ENCODE measurements at places on chromosomes 11 and 22.
A peak's percentile ranks its signal among the peaks of the same experiment; 100 is the strongest.

DNA sequence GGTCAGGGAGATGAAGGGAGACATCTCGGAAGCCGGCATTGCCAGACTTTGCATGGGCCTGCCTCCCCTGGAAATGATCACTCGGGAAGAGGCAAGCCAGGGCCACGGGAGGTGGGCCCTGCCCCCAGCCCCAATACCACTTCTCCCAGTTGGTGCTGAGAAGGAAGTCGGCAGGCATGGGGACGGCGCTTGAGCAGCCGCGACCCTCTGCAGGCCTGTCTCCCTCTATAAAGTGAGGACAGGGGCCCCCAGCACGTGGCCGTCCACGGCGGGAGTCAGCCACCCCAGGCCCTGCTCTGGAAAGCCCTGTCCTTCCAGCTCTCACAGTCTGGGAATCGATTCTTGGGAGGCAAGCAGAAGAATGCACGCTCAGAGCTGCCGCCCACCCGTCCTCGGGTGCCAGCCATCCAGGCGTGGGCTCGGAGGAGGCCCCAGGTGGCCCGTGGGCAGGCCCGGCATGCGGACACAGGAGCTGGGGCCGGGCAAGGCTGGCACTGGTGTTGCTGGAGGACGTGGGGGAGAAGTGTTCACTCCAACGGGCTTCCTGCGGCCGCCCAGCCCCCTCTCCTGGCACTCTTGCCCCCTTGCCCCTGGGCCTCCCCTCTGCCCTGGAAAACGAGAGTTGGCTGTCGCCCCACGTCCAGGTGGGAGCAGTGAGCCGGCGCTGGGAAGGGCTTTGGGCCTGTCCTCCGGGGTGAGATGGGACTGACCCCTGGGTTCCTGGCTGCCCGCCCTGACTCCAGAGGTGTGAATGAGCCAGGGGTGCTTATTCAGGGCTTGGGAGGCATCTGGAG is 77.5 kb downstream of the CACNA1I start:
- no peak for DNase-seq

GRCh38 chr11:133563505-133564025 is 31.3 kb upstream of the OPCML start:
- DNase-seq: no peak

DNA sequence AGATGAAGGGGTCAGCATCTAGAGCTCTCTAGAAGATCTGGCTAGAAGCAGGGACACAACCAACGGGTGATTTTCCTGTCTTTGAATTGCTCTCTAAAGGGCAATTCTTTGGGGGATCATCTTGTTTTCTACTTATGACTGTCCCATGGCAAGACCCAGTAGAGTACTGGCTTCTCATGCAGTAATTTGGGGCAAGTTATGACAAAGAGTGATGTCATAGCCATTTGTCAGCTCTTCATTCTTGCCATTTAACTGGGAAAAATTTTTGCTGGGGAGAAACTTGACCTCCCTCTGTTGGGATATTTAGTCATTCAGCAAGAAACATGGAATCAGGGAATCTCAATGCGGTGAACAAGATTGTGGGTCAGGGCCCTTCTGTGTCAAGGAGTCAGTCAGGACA is 80.4 kb downstream of the SLC1A2 start:
- DNase-seq: no peak

DNA sequence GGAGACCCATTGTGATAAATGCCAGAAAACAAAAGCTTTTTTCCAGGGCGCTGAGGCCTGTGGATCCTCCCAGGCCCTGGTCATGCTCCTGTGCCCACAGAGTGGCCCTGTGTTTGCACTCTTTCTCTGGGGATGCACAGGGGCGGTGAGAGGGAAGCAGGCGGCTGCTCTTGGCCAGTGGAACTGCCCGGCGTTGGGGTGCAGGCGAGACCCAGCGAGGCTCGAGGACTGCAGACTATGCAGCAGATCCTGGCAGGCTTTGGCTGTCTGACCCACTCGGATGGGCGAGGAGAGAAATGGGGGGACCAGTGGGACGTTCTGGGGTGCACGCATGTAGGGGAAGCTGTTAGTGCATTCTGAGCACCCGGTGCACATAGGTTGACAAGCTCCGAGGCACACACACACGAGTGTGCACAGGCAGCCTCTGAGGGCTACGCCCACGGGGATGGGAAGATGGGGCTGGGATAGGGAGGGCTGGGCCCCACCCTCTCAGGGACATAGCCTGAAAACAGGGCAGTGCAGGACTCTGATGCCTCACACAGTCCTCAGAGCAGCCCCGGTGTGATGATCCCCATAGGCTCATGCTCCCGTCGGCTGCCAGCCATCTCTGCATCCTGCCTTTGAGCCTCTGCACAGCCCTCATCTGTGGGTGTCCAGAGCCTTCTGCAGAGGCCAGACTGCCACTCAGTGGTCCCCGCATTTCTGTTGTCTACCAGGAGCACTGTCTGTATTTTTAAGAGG is 1233.5 kb downstream of the BRD1 start:
- DNase-seq: no peak

DNA sequence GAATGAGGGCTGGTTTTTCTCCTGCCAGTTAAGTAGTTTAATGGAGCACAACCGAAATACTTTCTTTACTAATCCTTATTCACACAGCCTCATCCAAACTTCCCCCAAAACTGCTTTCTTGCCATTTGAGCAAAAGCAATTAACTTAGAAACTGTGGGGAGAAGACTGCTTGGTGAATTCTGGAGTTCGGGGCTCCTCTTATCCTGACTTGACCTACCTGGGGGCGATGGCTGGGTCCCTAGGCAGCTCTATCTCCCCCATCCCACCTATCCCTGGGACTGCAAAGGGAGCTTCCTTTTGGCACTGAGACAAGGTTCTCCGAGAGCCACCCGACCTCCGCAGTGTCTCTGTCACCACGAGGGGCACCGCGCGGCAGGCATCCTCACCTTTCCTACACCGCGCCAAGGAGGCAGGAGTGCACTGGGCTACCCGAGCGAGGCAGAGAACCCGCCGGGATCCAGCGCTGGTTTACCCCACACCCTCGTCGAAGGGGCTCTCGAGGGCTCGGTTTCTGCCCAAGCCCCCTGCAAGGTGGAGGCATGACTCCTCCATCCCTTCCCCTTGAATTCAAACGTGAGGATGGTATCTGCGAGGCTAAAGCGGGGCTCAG is 759 bp downstream of the DESI1 start:
- DNase-seq: peak; percentile 54

- no peak for DNase-seq
Measured at GRCh38 chr11:66004186-66004585, 1.9 kb downstream of the BANF1 start.

DNA sequence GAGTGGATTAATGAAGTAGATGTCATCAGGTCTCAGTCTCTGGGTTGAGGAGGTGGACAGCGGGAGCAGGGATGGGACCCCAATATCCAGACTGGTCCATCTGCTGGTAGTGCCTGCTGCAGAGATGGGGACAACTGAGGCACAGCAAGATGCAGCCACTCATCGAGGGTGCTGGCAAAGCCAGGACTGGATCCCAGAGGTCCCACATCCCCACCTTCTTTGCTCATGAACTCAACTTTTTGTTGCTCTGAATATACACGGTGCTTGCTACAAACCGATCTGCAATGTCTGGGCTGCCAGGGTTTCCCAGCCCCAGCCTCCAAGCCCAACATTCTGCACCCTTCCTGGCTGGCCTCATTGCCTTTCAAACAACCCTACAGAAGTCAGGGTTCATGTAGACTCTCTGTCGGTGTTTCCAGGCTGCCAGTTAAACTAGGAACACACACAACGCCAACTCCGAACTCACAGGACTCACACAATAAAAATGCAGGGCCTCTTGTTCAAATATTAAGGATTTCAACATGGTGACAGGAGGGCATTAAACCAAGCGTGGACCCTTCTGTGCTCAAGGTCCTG is 168.2 kb downstream of the MN1 start:
- DNase-seq: no peak

DNA sequence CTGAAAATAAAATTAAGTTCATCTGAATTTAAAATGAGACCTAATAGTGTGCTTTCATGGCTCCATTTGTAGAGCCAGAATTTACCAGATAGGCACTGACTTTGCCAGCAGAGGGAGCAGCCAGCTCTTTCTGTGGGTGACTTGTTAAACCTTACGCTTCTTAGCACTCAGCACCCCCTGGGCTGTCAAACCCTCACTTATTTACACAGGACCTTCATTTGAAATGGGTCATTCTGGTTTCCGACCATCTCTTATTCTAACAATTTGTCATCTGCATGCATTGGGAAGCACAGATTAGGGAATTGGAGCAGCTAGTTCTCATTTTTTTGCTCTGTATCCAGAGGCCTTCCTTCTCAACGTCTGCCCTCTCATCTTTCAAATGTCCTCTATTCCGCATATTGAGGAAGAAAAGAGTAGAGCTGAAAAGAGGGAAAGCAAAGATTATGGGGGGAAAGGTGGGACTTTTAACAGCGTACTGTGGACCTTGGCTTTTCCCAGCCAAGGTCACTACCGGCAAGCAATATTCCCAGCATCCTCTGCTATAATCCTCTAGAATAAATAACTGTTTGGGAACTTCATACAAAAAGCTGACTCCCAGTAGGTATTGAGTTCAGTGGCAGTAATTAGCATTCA is 3.1 kb downstream of the ASRGL1 start:
- peak; percentile 69 for DNase-seq

DNA sequence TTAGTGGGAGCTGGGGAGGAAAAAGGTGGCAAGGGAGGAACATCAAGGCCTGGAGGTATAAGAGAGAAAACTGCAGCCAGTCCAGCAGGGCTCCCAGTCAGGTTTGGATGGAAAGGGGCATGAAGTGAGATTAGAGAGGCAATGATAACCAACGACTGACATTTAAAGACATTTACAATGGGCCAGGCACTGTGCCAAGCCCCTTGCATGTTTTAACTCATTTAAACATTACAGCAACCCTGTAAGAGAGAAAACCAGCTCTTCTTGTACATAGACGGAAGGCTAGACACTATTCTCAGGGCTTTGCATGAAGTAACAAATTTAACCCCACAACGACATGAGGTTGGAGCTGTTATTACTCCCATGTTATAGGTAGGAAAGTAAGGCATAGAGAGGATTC is 32.1 kb upstream of the PAK1 start:
- no peak for DNase-seq

GRCh38 chr22:44304354-44304753 is 8.4 kb downstream of the SHISAL1 start:
- DNase-seq: no peak

- no peak for DNase-seq
Measured at GRCh38 chr11:56910785-56911184, 77.9 kb upstream of the OR5AK2 start.

- peak; percentile 59 for DNase-seq
Measured at GRCh38 chr11:6418557-6419008, 311 bp downstream of the APBB1 start.

GRCh38 chr11:1271002-1271401 is 38.4 kb downstream of the TOLLIP start:
- DNase-seq: no peak

DNA sequence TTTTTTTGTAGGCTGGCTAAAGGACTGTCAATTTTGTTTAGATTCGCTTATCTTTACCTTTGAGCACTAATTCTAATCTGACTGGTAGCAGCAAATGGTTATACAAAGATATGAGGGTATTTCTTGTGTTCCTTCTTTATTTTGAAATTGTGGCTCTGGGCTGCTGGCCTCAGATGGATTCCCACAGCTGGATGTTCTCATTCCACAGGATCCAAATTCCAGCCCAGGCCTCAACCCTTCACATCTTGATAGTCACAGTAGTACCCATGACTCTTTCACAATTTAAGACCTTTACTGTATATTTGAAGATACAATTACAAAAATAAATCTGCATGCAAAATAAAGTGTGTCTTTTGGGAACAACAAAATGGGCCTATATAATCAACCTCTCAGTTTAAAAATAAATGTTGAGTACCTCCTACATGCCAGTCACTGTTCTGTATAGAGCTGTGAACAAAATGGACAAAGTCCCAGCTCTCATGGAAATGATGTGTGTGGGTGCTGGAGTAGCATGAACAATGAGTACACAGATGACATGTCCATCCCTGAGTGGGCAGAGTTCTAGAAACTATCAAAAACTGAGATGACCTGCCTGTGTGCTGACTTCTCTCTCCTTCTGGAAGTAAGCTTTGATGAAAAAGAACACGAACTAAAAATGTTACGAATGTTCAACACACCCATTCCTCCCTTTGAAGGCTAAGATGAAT is 51.7 kb upstream of the FBXO3 start:
- DNase-seq: no peak

DNA sequence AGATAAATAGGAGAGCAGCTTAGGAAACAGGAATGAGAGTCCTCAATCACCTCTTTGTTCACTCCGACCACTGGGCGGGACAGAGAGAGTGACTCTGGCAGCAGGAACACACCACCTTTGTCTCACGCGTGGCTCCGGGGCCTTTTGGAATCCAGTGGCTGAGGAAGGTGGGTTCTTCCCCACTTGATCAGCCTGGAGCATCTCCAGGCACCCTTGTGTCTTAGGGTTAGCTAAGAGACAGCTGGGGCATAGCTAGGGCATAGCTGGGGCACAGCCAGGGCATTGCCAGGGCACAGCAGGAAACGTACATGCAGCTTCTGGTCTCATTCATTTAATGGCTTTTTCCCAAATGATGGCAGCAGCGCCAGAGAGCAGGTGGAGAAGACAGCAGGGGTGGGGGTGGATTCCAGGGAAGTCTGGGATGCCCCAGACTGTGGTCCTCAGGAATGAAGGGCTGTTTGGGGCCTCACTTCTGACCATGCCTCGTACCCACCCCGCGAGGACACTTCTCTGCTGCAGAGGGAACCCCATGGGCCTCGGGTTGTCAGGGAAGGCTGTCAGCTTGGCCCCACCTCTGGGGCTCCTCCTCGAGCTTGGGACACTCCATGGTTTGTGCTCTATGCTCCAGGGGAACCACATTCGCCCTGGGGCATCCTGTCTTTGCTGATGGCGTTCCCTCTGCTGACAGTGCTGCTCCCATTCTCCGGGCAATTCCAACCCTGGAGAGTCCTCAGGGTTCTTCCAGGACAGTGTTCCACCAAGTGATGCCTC is 30.4 kb upstream of the SHANK2 start:
- DNase-seq: no peak

DNA sequence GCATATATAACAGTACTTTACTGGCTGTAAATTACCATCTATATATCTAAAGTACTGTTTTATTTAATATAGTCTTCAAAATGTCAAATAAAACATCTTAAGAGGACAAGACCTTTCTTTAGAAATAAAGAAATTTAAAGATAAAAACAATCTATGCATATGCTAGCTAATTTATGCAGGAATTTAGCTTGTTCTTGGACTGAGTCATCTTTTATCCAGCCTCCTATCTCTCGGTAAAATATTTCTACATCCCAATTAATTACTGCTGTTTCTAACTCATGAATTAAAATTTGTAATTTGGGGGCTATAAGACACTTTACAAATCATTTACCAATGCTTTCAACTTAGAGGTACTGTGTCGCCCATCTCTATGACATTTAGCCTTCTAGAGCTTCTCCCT is 72.8 kb upstream of the DDI1 start:
- DNase-seq: no peak

- DNase-seq: no peak
Measured at GRCh38 chr22:44398856-44399837, 86.4 kb upstream of the SHISAL1 start.

DNA sequence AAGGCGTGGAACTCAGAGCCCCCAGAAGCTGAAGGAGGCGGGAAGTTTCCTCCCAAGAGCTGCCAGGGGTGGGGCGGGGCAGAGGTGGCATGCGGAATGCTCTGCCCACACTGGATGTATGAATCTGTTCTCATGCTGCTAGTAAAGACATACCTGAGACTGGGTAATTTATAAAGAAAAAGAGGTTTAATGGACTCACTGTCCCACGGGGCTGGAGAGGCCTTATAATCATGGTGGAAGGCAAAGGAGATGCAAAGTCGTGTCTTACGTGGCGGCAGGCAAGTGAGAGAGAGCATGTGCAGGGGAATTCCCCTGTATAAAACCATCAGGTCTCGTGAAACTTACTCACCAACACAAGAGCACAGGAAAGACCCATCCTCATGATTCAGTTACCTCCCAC is 57.6 kb downstream of the SMIM38 start:
- no peak for DNase-seq

- no peak for DNase-seq
Measured at GRCh38 chr11:75443043-75443442, 10.0 kb upstream of the KLHL35 start.
